CD4-positive, alpha-beta T cell treated with Interleukin-1 beta for 1 hour (primary cell): ENCODE measurements at places on chromosomes 3 and 15.

GRCh38 chr15:50148362-50148963 is 29.4 kb upstream of the ATP8B4 start:
- DNase-seq: no peak

- DNase-seq: no peak
Measured at GRCh38 chr15:52783191-52783829, 6.8 kb downstream of the ONECUT1 start.

GRCh38 chr3:119481079-119481478 is 12.3 kb downstream of the POGLUT1 start:
- no peak for DNase-seq

DNA sequence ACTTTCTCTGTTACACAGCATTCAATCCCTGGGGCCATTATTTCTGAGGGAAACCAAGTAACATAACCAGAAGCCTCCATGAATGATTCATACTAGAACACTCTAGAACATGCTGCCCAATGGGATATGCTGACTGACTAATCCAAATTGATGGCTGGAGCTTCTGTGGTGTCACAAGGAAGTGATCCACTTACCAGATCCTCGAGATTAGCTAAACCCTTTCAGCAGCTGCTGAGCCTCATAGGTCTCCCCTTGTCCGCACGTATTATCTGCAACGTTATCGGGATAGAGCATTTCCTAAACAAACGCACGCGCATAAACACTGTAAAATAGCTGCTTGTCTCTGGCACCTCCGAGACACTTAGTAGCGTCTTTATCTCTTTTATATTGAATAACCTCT is 61.2 kb upstream of the PROK2 start:
- no peak for DNase-seq

- DNase-seq: no peak
Measured at GRCh38 chr15:63915873-63916771, 82.4 kb upstream of the HERC1 start.
